NCI-H524 treated with DMSO at 0.1 percent for 48 hours (cell line): ENCODE measurements at places on chromosomes 2 and 18.

DNA sequence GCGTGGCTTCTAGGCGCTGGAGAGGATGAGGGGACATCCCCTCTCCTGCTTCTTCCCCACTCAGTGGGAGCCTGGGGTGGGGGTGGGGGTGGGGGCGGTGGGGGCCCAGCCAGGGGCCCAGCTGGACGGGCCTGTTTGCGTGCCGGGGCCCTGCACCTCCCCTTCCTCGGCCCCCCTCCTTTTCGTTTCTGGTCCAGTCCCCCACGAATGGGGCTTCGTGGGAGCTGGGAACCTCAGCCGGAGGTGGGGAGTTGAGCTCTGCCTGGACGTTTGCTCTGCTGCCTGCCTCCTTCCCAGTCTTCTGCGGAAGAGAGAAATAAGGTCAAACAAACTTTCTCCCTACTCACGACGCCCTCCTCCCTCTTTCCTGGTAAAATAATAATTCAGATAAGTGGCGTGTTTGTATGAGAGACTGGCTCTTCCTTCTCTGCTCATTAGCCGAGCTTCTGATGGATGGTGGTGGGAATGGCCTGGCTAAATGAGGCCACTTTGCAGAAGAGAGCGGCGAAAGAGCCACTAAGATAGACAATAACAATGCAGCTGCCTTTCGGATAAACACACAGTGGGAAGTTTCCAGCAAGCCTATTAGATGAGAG, 782 bp downstream of the MTA3 start:
- DNase-seq: no peak

DNA sequence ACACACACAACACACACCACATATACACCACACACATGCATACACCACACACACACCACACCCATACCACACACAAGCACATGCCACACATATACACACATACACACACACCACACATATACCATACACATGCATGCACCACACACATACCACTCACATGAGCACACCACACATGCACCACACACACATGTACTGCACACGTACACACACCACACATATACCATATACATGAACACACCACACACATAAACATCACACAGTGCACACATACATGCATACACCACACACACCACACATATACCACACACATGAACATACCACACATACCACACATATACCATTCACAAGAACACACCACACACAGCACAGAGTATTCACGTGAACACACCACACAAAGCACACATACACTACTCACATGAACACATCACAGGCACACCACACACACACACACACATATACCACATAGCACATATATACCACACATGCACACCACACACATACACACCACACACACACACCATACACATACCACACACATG, 219.9 kb upstream of the RAB6C start:
- no peak for DNase-seq

DNA sequence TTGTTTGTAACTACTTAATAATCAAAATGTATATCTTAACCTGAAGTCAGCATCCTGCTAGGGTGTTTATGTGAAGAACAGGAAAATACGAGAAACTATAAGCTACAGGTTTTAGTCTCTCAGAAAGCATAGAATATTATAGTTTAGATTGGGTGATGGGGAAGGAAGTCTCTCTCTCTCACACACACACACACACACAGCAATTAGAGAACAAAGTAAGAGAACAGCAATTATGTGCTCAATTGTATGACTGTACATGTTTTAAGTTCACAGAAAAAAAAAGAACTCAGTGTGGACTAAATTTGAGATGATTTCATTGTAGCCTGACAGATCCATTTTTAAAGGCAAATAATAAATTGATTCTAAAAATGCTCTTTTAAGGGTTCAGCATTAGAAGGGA, 94.3 kb upstream of the ZNF516 start:
- DNase-seq: no peak

DNA sequence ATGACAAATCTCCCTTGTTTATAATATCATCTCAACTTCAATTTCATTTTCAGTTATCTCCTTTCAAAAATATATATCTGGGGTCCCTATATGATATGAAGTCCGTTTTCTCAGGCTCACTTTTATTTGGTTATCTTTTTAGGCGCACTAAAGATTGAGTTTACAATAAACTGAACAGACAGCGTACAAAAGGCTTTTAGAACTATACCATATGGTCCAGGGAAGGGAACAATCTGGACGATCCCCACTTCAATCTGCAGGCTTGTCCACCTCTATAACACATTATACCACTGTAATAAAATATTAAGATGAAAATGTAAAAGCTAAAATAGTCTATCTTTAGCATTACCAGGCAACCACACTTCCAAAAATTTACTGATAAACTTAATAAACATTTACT, 289.9 kb downstream of the ZEB2 start:
- DNase-seq: peak; percentile 57

GRCh38 chr2:26942543-26943295, 27.7 kb upstream of the MAPRE3 start:
- no peak for DNase-seq

DNA sequence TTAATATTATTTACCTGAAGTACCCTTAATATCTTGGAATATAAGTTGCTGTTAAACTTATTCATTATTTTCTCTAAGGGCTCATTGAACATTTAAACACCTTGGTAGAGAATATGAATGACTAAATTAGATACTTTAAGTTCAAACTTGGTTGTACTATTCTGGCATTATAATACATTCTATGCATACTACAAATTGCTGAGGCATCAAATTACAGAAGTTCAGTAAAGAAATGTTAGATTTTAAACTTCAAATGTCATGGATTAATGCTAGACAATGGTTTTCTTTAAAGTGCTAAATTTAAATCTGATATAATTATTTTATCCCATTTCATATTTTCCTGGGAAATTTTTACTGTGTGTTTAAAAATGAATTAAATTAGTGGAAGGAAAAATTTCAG, 63.1 kb downstream of the CDCA7 start:
- no peak for DNase-seq

DNA sequence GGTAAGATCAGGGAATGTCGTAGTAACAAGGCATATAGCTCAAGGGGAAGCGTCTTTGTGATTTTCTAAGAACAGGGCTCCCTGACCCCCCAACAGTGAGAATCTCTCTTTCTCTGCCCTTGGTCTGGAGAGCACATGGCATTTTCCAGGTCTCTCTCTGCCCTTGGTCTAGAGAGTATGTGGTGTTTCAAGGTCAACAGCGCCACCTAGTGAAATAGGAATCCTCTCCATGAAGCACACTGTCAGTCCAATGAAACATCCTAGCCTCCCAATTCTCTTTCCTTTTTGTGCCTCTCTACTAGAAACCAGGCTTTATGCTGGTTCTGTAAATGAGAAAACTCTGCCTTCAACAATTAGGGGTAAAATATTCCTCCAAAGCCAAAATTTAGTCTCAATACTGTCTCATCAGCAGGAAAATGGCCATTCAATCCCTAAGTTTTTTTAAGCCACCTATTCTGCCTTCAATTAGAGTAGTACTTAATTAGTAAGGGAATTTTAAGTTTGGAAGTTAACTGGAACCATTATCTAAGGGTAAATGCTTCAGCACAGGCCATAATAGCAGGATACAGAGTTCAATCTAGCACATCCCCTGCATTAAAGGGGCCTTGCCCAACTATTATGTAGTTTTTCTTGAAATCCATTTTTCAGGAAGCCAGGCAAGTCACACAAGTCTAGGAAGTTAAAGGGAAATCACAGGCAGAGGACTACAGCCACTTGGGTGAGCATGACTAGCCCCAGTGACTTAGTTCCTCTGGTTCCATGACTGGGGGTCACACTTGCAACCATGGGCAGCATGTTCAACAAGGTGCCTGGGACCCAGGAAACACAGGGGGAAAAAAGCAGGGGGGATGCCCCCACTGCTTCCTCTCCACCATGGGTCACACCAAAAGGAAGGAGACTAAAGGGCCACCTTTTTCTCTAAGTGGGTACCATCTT, 12.4 kb downstream of the DYM start:
- DNase-seq: no peak

DNA sequence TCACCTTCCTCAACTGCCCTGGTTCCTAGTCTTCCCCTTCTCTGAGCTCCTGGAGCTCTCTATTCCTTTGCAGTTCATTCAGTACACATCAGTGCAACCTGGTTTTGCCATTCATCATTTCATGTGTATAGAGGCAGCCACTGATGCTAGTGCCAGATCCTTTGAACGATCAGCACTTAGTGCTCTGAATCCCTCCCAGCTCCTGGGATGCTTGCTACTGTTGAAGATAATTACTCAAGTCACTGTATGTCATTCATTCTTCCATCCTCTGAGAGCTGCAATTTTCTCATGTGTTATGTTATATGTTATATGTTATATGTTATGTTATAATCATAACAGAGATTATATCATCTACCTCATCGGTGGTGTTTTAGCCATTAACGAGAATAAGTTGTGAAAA, 98.5 kb upstream of the UXS1 start:
- DNase-seq: no peak

GRCh38 chr18:41809652-41810051, 145.4 kb upstream of the PIK3C3 start:
- DNase-seq: no peak

- no peak for DNase-seq
These were observed 74.8 kb downstream of the TCF4 start for GRCh38 chr18:55513161-55513560.

DNA sequence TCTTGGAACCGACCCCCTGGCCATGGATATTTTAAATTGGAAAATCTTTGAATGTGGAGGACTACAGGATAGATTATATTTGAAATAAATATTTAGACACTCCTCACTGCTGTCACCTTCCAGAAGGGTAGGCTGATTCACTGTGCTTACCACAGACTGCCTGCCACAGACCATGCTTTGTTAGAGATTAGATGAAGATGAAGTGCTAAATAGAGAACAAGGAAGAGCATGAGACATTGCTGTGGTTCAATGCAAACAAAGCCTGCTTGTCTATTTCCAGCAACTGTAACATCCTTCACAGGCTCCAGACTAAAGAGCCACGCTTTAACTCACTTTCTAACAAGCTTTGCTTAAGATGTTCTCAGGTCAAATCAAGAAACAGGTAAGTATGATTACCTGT, 81.0 kb upstream of the TMEM17 start:
- no peak for DNase-seq

DNA sequence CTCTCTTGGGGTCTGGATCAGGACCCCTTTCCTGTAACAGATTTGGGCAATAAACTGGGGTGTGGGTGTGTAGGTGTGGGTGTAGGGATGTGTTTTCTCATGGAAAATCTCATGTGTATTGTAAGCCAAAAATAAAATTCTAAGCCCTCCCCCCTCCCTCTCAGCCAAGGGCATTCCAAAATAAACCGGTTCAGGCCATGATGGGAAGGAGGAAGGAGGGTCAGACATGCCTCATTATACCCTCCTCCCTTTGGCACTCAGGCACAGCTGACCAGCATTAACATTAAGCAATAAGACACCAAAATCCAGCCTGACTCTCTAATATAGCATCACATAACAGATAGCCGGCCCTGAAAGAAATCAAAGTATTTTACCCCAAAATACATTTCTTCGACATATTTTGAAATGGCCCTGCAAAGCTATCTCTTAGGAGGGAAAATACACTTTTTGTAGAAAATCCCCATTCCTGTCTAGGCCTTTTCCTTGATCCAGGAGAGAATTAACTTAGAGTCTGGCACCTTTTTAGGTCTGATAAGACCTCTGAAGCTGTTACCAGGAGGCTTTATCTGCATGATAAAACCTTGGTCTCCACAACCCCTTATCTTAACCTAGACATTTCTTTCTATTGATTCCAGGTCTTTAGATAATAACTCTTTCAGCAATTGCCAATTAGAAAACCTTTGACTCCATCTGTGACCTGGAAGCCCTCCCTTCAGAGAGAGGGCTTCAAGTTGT, 128.7 kb upstream of the COL5A2 start:
- DNase-seq: no peak

DNA sequence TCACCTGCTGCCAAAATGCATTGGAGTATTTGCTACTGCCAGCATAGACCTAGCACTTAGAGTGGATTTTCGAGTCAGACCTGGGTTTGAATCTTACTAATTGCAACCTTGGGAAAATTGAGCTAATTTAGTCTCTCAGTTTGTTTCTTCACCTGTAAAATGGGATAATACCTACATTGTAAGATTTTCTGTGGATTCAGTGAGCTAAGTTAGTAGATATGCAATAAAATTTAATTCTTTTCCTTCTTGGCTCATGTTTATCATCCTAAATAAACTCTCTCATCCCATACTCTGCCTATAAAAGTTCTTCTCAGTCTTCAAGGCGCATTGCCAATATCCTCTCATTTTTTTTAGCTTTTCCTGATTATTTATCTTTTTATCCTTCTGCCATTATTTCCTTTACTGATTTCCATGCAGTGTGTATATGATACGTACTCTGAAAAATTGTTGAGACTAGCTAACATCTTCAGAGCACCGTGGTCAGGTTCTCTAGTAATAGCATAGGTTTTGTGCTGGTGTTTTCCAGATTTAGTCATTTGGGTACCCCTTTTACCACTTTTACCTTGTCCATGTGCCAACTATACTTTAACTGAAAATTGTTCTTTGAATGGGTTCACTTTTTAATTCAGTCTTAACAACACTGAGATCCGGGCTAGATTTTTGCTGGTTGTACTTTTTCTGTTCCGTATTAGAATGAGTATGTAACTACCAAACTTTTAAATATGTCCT, 7.3 kb downstream of the CEP192 start:
- no peak for DNase-seq

GRCh38 chr2:28665041-28665704, 86.5 kb upstream of the PPP1CB start:
- DNase-seq: no peak

GRCh38 chr2:241777686-241778627, 1.3 kb downstream of the GAL3ST2 start:
- no peak for DNase-seq

DNA sequence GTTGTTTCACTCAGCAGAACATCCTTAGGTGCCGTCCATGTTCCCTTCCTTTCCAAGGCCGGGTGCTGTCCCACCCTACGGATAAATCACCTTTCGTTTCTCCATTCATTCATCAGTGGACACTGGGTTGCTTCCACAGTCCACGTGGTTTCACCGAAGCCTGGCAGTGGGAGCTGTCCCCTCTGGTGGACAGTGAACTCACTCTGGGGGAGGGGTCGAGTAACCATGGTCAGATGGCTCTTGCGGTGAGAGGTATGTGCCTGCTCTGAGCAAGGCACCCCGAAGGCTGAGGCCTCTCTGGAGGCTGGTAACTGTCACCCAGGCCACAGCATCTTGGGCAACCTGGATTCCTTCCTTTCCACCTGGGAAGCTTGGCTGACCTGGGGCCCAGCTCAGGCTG, 61.5 kb upstream of the TWIST2 start:
- no peak for DNase-seq

DNA sequence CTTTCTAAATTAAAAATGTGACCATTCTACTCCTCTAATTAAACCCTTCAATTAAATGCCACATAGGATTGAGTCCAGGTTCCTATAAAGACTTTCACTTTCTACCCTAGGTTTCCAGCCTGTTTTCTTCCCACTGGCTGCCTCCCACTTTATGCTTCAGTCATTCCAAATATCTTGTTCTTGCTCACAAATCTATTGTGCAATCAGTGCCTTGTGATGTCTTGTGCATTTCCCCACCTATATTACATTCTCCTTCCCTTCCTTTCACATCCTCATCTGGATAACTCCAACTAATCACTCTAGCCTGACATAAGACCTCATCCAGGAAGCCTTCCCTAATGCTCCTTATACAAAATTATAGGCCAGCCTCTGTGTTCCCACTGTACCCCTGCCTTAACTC, 281.7 kb upstream of the LRATD1 start:
- no peak for DNase-seq
